ENCODE measurements at places on chromosomes 4 and X. TPM values are rescaled to one million over a fixed set of nuclear protein-coding genes. Genes with fewer than 3 reads are reported as not detected.
A peak's percentile ranks its signal among the peaks of the same experiment; 100 is the strongest.

- DNase-seq = no peak
Measured at GRCh38 chr4:140346136-140346535, 27.3 kb upstream of the SCOC start.

DNA sequence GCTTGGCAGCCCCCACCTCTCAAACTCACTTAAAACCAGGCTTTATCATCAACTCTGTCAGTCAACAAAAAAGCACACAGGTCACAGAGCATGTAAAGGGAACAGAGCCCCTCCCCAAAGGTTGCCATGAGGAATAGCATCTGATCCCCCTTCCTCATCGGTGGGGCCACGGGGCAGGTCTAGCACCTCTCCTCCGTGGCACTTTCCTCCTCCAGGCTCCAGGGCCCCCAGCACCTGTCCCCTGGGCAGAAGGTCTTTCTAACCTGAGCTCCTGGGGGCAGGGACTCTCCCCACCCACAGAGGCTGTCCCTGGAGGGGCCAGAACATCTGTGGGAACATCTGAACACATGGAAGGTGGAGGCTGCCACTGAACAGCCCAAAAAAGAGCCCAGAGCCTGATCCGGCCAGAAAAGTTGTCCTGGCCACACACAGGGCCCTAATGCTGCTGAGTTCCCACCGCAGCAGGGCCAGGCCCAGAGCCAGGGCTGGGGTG lies 65.7 kb downstream of the ZFYVE28 start:
- DNase-seq = peak; percentile 77

Gene VSIG4
- total RNA-seq = not detected

- DNase-seq = no peak
Measured at GRCh38 chr4:31291238-31291637, 571.1 kb downstream of the PCDH7 start.

- DNase-seq = no peak
Measured at GRCh38 chr4:153519687-153520086, 53.5 kb downstream of the TMEM131L start.

GRCh38 chrX:110734894-110735541 lies 60.6 kb downstream of the CHRDL1 start:
- DNase-seq = no peak

DNA sequence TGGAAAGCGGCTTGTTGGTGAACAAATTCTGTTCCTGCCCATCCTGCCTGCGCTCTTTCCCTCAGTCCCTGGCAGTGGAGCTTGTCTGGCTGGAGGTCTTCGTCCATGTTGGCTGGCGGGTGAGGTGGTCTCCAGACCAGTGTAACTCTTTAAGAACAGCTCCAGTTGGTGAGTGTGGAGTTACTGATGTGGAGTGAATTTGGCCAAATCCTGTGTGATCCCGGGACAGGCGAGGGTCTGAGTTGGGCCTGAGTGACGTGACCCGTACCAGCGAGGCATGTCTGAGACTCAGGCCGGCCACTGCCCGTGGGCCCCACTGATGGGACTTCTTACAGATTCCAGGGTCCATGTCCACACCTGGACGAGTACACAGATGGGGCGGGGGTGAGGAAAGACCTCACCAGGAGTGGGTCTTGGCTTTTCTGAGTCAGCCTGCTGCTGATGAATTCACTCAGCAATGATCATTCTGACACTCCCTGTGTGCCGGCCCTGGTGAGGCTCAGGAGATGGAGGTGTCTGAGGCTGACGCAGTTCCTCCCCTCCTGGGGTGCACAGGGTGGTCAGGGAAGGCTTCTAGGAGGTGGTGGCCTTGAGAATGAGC lies 45.5 kb downstream of the PSAPL1 start:
- DNase-seq = peak; percentile 81

GRCh38 chr4:108972613-108973283 lies 209.9 kb upstream of the ETNPPL start:
- no peak for DNase-seq

DNA sequence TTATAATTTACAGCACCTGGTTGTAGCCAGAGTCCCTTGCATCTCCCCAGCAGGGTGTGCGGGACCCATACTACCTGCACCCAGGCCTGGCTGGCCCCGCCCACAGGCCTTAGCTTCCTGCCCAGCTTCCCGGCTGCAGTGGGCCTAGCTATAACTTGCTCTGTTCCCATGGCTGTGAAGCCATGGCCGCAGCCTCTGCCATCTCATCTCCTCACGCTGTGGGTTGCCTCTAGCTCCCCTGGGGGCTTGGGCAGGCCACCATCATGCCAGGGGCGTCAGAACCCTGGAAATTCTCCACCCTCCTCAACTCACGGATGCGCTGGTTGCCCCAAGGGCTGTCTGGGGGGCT lies 26.1 kb upstream of the SORBS2 start:
- DNase-seq = no peak

Gene ZNF595
- 5.8 TPM for total RNA-seq

Gene HOPX
- not detected for total RNA-seq
